ENCODE measurements at places on chromosomes 2 and 18.

- H3K4me1 ChIP-seq, result no peaks in the 10 kb centered on the region
- no peak overlapping the region for H3K27ac ChIP-seq
- no peak overlapping the region for H3K4me3 ChIP-seq
- no peaks in the 10 kb centered on the region for H3K27me3 ChIP-seq
Observed at GRCh38 chr2:173578404-173579107, 223.9 kb downstream of the CDCA7 start.

DNA sequence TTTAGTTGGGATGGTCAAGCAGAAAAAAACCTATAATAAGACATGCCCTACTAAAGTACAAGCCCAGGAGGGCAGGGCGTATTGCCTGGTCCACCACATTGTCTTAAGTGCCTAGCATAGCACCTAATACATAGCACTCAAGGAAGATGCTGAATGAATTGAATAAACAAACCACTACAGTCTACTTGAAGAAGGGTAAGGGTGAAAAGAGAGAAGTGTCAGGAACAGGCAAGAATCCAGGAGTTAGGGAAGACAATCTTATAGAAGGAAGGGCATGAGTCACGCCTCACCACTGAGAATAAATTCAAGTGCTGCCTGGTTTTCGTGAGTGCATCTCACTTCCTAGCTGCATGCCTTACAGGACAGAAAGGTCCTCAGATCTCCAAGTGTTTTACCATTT, 13.9 kb downstream of the SLC19A3 start:
- H3K4me3 ChIP-seq, result no peak overlapping the region
- no peak overlapping the region for H3K27ac ChIP-seq
- H3K4me1 ChIP-seq, result no peaks in the 10 kb centered on the region
- no peaks in the 10 kb centered on the region for H3K27me3 ChIP-seq

- H3K27me3 ChIP-seq, result no peaks in the 10 kb centered on the region
- H3K27ac ChIP-seq, result no peak overlapping the region
- no peak for DNase-seq
- H3K4me1 ChIP-seq, result no peaks in the 10 kb centered on the region
- no peak overlapping the region for H3K4me3 ChIP-seq
- H3K36me3 ChIP-seq, result no peaks in the 10 kb centered on the region
Observed at GRCh38 chr2:20018601-20019152, 6.2 kb upstream of the MATN3 start.

DNA sequence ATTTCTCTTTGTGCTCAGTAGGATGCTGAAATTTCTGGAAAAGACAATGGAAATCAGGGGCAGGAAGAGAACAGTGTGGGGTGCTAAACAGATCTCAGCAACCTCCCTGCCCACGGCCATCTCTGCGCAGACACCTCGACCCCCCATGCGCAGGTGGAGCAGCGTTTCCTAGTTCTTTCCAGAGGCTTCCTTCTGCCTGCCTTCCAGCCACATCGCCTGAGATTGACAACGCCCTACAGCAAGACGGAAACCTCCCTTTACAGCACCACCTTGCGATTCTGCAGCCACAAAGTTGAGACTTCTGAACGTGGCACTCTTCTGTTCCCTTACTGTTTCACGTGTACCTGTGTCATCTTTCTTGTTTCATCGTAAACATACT, 31.4 kb upstream of the CASP8 start:
- H3K4me1 ChIP-seq, result no peaks in the 10 kb centered on the region
- no peak overlapping the region for H3K4me3 ChIP-seq
- DNase-seq, result no peak

DNA sequence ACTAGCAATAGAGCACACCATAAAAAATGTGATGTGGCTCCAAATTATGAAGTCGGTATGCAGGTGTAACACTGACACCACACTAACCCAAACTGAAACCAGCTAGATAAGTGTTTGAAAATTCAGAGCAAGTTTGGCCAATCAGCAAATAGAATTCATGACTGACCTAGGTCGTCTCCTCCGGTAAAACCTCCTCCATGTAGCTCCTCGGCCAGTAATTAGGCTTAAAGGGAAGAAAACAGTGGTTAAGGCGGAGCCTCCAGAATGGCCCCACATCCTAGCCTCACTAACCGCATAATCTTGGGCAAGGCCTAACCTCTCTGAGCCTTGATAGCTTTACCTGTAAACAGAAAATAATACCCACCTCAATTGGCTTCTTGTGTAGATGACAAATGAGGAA, 30.1 kb downstream of the C1D start:
- no peaks in the 10 kb centered on the region for H3K27me3 ChIP-seq
- no peak overlapping the region for H3K27ac ChIP-seq
- no peaks in the 10 kb centered on the region for H3K36me3 ChIP-seq
- no peak for DNase-seq

GRCh38 chr2:105800036-105800713, 55.5 kb downstream of the NCK2 start:
- H3K4me3 ChIP-seq, result no peak overlapping the region
- no peak overlapping the region for H3K27ac ChIP-seq
- DNase-seq, result no peak
- H3K4me1 ChIP-seq, result no peaks in the 10 kb centered on the region
- H3K27me3 ChIP-seq, result no peaks in the 10 kb centered on the region

GRCh38 chr2:113025737-113026136, 20.5 kb downstream of the IL36A start:
- H3K27me3 ChIP-seq, result no peaks in the 10 kb centered on the region

Measured in prostate gland (tissue), 2 donors.